ENCODE measurements at places on chromosomes 7 and 10. TPM values are rescaled to one million over a fixed set of nuclear protein-coding genes. Genes with fewer than 3 reads are reported as not detected.

Gene ZNF503
- 3.6 TPM for total RNA-seq

- H3K4me1 ChIP-seq = peaks cover 12% of the 10 kb centered on the region
- H3K4me3 ChIP-seq = no peak overlapping the region
- H3K27ac ChIP-seq = no peak overlapping the region
- H3K27me3 ChIP-seq = no peaks in the 10 kb centered on the region
- H3K36me3 ChIP-seq = no peaks in the 10 kb centered on the region
These were observed 128.6 kb downstream of the OAT start for GRCh38 chr10:124289851-124290795.

DNA sequence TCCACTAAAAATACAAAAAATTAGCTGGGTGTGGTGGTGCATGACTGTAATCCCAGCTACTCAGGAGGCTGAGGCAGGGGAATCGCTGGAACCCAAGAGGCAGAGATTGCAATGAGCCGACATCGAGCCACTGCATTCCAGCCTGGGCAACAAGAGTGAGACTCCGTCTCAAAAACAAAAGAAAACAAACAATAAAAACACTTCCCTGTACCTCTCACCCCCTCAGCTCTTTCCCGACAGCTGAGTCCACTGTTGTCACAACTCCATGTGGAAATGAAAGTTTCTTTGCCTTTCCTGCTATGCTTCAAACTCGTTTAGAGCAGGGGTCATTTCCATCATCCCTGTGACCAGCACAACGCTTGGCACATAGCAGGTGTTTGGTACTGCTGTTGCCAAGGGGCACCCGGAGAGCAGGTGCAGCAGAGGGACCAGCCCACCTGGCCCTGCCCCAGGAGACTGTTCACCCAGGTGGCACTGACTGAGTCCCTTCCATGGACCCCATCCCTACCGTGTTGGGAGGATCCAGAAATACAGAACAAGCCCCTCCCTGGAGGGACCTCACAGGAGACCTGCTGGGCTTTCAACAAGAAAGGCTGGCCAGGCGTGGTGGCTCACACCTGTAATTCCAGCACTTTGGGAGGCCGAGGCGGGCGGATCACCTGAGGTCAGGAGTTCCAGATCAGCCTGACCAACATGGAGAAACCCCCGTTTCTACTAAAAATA, 4.9 kb downstream of the TMEM130 start:
- H3K4me1 ChIP-seq = peaks cover 18% of the 10 kb centered on the region
- H3K27me3 ChIP-seq = peaks cover 21% of the 10 kb centered on the region
- no peak for DNase-seq
- no peaks in the 10 kb centered on the region for H3K36me3 ChIP-seq
- H3K4me3 ChIP-seq = no peak overlapping the region

Gene PIK3AP1
- 2.3 TPM for total RNA-seq

DNA sequence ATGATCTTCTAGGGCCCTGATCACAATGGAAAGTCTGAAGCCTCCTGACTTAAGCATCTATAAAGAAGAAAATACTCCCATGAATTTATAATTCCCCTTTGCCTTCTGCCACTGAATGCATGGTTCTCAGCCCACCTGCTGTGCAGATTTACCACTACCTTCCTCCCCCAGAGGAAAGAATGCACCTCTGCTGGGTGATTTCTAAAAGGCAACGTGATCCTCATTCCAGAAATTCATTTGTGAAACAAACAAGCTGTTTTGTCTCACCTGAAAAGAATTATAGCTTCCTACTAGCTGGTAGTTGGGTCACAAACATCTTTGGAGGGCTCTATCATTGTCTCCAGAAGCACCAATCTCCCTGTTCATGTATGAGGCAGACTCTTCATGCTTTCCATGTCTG, 320.2 kb downstream of the CDC14C start:
- H3K27me3 ChIP-seq = no peaks in the 10 kb centered on the region
- H3K27ac ChIP-seq = no peak overlapping the region
- no peaks in the 10 kb centered on the region for H3K36me3 ChIP-seq
- no peak for DNase-seq
- no peaks in the 10 kb centered on the region for H3K4me1 ChIP-seq

GRCh38 chr7:128266883-128267594, 26.0 kb downstream of the LEP start:
- H3K4me1 ChIP-seq = peaks cover 39% of the 10 kb centered on the region
- peaks cover 35% of the 10 kb centered on the region for H3K27me3 ChIP-seq

- DNase-seq = no peak
- no peaks in the 10 kb centered on the region for H3K27me3 ChIP-seq
- H3K36me3 ChIP-seq = no peaks in the 10 kb centered on the region
- no peaks in the 10 kb centered on the region for H3K4me1 ChIP-seq
- no peak overlapping the region for H3K27ac ChIP-seq
These were observed 56.9 kb upstream of the WNT16 start for GRCh38 chr7:121271916-121272315.

All from muscle of leg (tissue), 16 donors.